ENCODE measurements at places on chromosomes 3 and 15.

GRCh38 chr3:184773283-184774186 lies 38.4 kb upstream of the VPS8 start:
- DNase-seq, result no peak

- no peak for DNase-seq
Measured at GRCh38 chr15:87703327-87704111, 553.0 kb downstream of the NTRK3 start.

- DNase-seq, result no peak
Measured at GRCh38 chr3:20528180-20528770, 342.3 kb upstream of the SGO1 start.

DNA sequence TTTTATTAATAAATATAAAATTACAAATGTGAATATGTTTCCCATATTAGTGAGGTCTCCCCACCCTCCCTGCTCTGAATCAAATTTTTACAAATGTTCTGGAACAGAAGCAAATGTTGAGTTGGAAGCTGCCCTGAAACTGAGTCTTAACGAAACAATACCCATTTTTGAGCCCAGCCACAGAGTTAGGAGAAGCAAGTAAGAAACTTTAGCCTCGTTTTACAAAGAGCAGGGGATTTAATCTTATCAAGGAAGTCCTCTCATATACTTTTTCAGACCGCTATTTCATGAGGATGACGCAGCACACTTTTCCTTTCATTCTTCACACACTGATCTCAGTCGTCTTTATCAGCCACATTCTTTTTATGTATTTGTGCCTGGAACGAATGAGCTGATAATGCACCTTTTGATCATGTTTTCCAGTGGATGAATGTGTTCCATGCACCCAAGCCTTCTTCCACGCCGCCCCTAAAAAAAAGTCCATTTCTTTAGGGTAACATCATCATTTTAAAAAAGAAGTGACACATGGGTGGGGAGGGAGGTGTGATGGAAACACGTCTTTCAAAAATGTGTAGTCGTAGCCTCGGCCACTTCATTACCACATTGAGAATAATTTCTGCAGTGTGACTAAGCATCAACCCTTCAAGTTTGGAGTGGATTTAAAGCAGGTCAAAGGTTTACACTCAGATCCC lies 48.1 kb downstream of the SETMAR start:
- no peak for DNase-seq

DNA sequence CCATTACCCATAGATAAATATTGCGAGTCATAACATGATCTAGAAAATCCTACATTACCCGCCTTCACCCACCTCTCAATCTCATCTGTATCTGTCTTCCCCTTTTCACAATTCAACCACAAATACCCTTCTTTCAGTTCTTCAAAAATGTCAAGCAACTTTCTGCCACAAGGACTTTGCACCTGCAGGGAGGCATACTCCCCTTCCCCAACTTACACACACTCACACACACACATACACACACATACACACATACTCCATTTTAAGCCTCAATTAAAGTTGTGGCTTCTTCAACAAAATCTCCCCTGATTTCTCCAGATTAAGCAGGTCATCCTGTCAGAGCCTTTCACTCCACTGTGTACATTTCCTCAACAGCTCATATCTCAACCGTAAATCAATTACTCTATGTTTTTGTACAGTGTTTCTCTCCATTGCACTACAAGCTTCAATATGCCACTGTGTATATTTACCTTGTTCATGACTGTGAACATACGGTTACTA lies 33.1 kb upstream of the CCDC50 start:
- no peak for DNase-seq

DNA sequence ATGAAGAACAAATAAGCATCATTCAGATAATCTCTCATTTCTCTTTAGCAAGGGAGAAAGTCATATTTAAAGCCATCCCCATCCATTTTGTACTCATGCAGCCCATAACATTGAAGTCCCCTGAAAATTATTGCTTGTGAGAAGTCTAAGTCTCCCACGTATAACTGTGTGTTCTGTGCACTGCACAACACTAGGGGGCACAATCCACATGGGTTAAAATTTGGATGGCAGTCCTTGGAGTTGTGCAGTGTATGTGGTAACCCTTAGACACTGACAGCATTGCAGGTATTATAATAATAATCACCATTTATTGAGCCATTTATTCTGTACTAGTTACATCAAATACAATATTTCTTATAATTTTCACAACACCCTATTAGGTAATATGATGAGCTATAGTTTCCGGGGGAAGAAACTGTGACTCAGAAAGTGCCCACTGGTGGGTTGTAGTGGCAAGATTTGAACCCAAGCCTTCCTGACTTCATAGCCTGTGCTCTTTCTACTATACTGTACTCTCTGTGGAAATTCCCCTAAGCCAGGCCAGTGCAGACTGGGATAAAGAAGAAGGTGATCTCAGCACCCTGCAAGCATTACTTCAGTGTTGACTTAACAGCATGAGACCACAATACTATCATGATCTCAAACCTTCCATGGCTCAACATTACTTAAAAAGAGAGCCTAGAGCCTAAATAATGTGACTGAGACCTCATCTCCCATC lies 15.7 kb downstream of the KCNAB1 start:
- DNase-seq, result no peak

DNA sequence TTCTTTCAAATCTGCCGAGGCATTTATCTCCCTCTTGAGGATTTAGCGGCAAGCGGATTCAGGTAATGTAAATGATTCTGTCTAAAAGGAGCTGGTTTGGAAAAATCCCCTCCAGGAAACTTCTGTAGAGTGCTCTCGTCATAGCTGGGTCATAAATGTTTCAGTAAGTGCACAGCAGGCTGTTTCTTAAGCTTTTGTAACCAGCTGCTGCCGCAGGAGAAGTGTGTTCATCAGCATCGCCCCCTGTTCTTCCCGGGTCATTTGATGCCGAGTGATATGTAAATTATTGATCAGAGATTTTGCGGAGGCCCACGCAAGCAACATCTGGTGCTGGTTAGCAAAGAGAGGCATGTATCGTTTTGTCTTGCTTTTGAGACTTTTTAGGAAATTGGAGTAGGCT lies 53.1 kb downstream of the DNASE1L3 start:
- DNase-seq, result no peak

DNA sequence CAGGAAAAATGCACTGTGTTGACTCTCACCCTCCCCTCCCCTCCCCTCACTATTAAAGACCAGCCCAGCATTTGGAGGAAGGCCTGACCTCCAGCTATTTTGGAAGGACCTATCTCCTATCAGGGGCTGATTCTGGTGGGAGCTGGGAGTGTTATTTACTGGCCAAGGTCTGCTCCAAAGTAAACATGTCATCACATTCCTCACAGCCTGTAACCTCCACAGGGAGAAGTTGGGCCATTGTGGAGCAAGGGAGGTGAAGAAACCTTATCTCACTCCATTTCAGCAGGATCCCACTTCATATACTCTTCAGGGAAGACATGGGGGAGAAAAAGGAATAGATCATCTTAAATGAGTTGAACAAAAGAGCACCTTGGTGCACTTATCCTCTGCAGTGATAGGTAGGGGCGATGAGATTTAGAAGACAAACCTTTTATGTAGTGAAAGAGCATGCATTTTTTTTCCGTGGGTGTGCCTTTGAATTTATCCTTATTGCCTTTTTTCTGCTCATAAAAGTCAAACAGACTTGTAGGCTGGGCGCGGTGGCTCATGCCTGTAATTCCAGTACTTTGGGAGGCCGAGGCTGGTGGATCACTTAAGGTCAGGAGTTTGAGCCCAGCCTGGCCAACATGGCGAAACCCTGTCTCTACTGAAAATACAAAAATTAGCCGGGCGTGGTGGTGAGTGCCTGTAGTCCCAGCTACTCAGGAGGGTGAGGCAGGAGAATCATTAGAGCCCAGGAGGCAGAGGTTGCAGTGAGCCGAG lies 15.6 kb upstream of the FLNB start:
- DNase-seq, result peak; percentile 69

- no peak for DNase-seq
Measured at GRCh38 chr15:74628199-74628598, 12.6 kb downstream of the CLK3 start.

DNA sequence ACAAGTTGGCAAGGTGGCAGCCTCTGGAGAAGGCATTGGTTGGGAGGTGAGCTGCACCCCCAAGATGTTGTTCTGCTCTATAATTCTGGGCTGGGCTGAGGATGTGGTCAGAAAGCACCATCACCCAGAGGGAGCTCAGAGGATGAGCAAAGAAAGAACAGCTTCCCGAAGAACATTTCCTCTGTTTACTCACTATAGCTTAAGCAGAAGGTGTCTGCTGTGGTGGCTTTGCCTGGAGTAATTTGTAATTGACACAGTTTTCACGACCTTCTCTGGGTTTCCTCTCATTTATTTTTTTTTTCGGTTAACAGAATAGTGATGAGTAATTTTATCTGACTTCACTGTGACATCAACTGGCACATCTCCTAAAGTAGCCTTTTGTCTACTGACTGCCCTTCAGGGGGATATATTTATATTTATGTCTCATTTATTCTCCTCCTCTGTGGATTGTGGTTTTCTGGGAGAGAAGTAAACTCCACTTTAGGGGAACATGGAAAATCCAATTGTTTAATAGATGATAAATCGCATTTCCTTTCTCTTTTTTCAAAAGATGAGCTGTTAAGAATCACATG lies 49.5 kb upstream of the ABHD17C start:
- no peak for DNase-seq

DNA sequence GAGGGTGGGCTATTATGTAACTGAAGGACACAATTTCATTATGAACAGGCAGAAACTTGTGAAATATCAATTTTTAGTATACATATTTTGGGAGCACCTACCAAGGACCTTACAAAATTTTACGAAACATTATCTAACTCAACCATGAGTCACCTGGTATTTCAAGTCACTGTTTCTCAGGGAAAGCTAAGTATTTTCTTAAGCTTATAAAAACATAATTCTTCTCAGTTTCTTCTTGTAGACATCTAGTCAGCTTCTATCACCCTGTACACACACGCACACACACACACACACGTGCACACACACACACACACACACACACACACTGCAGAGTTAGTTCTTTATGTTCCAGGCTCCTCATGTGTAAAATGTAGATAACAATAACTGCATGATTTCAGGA lies 658.3 kb downstream of the TUSC7 start:
- no peak for DNase-seq

GRCh38 chr15:70251246-70251990 lies 153.7 kb upstream of the TLE3 start:
- DNase-seq, result no peak

GRCh38 chr15:101168463-101168824 lies 83.4 kb downstream of the CHSY1 start:
- DNase-seq, result peak; percentile 70

GRCh38 chr3:188286087-188286513 lies 132.1 kb downstream of the LPP start:
- no peak for DNase-seq

DNA sequence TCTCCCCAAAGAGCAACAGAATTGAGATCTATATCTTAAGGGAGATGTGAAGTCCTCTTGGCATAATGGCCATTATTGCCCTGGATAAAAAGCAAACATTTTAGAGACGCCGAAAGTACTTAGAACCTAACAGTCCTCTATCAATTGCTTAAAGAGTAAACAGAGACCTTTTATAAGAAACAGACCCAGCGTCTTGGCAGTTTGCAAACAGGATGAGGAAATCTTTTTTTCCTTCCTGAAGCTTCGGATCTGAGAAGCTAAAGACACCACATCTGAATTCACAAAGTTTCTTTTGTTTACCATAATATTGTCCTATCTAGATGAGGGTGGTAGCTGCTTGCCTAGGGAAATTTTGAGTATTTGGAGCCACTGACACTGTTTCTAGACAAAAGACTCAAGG lies 59.9 kb upstream of the LIMD1 start:
- no peak for DNase-seq

GRCh38 chr3:88343264-88343663 lies 193.5 kb downstream of the C3orf38 start:
- no peak for DNase-seq

DNA sequence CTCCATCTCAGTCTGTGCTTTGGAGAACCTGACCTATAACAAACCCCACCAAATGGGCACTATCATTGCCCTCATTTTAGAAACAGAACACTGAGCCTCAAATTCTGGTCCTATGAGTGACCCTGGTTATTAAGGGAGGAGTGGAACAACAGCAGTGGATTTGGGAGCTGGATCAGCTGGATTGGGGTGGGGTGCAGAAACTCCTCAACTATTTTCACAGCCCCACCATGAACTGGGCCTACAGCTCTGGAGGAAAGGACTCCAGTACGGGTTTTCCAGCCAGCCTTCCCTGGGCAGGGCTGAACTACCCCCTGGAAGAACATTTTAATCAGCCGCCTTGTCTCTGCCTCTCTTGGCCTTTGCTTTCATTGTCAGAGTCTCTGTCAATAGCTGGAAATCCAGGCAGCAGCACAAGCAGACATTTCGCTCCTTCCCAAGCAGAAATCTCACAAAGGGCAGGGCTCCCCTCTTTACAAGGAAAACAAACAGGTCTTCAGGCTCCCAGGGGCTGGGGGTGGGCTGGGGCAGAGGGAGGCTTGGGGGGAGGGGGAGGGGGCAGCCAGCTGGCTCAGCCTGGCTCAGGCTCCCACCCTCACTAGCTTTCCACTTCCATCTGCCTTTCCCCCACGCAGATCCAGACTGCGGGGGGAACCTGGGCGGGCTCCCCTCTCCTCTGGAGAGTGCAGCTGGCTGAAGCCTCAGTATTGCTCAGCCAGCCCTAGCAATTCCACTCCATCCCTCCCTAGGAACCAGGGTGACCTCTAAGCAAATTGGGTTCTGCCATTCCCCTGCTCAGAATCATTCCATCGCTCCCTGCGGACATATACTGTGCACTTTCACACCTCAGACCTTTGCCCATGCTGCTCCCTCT lies 13.7 kb upstream of the TLE3 start:
- DNase-seq, result peak; percentile 85

- DNase-seq, result no peak
Measured at GRCh38 chr3:81218023-81218422, 543.4 kb downstream of the GBE1 start.

GRCh38 chr15:74291101-74292071 lies 55.3 kb downstream of the CCDC33 start:
- peak; percentile 72 for DNase-seq

DNA sequence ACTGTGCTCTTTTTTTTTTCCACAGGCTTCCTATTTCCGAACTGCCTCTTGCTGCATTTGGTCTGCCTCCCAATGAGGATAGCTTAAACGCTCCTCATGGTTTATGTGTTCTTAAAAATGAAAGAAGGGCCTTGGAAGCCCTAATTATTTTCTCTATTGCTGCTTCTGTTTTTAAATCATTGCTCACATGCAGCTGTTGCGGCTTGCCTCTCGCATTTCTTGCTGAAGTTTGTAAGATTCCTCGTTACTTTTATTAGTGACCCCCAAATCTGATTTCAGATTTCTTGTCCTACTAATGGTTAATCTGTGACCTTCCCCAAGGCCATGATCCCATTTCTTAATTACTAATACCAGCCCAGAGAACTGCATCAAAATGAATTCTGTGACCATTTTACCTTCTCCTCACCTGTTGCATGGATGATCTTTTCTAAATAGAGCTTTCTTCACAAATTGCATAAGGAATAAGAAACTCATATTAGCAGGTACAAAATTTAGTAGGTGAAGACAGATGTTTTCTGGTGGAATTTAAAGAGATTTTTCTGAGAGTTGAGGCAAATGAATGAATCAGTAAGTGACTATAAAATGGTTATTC lies 1.8 kb downstream of the UBE2E1 start:
- no peak for DNase-seq
